Epithelial cell of prostate (primary cell): ENCODE measurements at places on chromosomes 12 and 14.

DNA sequence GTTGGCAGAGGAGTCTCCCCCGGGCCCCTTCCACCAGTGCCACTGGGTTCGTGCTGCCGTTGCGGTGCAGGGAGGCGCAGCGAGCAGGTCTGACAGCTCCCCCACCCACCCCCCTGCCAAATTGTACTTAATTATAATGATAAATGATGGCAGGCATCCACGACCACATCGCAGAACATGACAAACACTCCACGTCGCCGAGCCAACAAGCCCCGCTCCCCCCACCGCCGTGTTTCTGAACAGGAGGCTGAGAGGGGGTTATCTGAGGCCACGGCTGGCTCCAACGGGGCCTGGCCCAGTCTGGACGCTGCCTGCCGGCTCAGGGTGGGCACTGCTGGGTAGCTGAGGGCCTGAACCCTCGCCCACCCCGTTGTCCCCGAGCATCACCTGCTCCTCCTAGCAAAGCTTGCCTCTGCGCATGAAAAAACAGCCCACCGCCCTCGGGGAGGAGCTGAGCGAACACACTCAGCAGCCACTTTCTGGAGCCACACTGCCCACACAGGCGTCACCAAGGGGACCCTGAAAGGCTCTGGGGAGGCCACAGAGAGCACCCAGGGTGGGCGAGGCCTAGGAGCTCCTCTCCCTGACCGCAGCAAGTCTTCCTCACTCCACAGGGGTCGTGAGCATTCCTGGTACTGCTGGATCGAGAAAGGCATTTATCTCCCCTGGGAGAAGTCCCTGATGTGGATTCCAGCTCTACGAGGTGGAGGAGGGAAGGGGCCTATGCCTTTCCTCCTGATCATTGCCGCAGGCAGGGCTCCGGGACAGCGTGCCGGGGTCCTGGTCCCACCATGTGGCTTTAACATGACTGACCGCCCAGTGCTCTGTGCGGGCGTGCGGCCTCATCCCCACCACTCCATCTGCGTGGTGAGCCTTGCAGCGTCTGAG is 35.4 kb upstream of the DIO3 start:
- no peak for DNase-seq

DNA sequence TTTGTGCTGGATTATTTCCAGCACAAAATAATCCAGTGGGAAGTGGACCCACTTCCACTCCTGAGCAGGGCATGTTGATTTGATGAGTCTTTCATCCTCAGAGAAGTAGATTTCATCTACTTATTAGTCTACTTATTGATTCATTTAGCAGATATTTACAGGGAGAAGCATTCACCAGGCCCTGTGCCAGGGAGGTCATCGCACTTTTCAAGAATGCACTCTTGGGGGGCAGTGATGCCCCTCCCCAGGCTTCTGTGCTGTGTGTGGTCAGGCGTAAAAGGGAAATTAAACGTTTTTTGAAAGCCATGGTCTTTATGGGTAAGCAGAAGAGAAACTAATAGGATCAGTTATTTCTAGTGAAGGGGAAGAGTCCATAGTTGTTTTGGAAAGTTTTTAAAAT is 610.7 kb upstream of the TMEM132C start:
- DNase-seq, result no peak

GRCh38 chr12:56694161-56694560 is 6.1 kb upstream of the PTGES3 start:
- DNase-seq, result no peak

DNA sequence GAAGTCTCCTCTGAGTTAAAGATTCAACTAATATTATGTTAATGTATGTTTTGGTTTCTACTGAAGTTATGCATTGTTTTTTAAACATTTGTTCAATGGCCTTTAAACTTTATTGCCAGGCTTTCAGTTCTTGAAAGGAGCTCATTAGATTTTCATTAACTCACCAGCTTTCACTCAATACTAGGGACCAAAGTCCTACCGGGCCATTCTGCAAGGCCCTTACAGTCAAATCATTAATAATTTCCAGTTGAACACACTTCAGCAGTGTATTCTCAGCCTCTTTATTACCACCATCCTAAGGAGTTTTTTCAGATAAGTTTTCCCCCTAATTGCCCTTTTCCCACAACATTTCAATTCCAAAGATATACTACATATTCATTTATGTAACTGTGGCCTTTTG is 409.2 kb downstream of the DIO2 start:
- DNase-seq, result no peak

- DNase-seq, result no peak
These were observed 94.1 kb upstream of the BMP4 start for GRCh38 chr14:54050759-54051158.

DNA sequence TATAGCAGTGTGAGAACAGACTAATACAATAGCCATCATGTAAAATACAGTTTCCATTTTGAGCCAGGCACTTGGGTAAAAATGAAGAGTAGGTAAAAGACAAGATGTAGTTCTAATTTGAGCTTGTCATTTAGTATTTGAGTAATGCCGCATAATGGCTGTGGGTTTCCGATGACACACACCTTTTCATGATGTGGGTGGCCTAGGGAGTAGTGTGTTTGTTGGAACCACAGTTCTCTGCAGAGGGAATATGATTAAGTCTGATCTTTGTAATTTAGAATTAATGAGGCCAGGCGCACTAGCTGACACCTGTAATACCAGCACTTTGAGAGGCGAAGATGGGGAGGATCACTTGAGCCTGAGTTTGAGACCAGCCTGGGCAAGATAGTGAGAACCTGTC is 61.8 kb downstream of the RCOR1 start:
- DNase-seq, result no peak

DNA sequence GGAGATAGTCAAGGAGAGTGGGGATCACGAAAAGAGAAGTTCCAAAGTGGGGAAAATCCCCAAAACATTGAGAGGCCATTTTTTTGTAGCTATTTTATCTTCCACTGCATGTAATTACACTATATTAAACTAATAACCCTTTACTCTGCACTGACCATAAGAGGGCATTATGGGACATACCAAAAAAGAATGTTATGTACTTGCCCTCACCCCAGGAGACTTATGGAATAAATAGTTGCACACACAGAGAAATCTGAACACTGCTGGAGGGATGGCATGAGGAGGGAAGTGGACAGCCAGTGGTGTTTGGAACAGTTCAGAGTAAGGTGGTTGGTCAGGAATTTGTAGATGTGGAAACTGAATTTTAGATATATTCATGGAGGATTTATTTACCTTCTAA is 422.9 kb downstream of the SNAPC1 start:
- DNase-seq, result no peak

- no peak for DNase-seq
These were observed 165.9 kb upstream of the OTX2 start for GRCh38 chr14:56976211-56976610.

- DNase-seq, result no peak
These were observed 45.8 kb upstream of the ATP23 start for GRCh38 chr12:57895389-57896114.

DNA sequence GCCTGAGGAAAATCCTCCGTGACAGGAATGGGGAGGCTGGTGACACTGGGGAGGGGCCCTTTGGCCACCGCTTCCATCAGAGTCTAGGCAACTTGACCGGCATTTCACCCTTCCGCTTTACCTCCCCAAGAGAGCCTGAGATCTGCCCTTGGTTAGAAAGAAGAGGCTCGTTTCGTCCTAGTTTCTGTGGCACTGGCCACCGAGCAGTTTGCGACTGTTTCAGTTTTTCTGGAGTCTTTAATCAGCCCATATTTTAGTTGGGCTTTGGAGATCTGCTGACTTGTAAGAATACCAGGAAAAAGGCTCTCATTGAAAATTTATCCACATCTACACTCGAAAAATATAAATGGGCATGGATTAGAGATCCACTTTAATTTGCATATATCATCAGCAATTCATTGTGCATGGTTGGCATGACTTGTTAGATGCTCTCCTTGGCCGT is 414 bp upstream of the ANKS1B start:
- no peak for DNase-seq

DNA sequence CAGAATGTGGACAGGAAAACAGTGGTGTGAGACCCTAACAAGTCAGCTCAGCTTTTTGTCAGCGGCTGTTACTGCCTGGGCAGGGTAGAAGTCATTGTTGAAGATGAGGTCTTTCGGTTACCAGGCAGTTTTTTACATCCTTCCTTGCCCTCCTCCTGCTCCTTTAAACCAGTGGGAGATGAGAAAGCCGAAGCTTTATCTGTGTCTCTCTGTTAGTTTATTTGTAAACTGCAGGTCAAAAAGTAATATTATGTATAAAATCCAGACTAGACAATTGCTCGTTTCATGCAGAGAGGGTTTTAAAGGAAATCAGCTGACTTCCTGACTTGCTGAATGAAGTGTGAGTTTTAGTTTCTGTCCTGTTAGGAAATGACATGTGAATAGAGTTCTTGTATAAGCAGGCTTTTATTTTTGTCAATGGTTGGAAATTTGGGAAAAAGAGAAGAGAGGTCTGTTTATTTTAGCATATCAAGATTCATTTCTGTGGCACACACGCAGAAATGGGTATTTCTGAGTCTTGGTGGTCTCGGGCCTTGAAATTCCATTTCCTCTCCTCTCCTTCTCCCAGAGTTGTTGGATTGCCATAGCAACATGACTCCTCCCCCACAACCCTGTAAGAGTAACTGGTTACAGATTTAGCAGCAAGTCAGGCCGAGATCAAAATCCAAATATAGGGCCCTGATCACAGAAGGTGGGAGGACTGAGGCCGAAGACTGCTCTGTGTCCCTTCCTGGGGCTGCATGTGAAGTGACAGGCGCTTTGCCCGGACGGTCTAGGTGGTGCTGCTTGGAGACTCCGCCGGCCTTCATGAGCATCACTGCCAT is 60.8 kb downstream of the SAMD4A start:
- no peak for DNase-seq

DNA sequence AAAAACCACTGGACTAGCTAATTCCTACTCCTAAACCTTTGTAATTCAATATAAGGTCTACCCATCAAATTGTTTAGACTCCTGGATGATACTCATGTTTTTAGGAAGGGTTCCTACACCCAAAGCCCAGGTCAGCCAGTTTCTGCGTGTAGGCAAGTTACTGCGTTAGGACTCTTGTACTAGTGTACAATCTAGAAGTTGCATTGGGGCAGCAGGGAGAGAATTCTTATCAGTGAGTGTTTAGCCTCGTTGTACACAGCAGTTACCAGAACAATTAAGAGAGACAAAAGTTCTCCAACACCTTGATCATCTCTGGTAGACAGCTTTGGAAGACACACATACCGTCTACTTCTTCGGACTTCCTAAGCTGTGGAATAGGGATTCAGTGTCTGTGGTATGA is 29.2 kb downstream of the FBXL14 start:
- DNase-seq, result no peak

GRCh38 chr12:25677232-25677937 is 124.3 kb upstream of the LMNTD1 start:
- no peak for DNase-seq

DNA sequence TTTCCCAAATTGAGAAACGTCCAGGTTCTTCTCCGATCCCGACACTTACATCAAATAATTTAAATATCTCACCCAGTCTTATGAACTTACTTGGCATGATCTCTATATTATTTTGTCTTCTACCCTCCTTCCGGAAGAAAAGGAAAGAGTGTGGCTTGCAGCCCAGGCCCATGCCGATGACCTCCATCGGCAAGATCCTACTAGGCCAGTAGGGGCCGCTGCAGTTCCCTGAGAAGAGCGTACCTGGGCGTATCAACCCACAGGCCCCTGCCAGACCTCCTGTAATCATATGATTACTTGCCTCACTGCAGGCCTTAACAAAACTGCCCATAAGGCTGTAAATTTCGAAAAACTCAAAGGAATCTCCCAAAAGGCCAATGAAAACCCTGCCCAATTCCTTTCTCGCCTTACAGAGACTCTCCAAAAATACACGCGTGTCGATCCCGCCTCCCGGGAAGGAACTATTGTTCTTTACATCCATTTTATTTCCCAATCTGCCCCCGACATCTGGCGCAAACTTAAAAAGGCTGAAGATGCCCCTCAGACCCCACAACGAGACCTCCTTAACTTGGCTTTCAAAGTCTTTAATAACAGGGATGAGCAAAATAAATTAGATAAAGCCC is 69.6 kb downstream of the MOK start:
- DNase-seq, result peak; percentile 20

DNA sequence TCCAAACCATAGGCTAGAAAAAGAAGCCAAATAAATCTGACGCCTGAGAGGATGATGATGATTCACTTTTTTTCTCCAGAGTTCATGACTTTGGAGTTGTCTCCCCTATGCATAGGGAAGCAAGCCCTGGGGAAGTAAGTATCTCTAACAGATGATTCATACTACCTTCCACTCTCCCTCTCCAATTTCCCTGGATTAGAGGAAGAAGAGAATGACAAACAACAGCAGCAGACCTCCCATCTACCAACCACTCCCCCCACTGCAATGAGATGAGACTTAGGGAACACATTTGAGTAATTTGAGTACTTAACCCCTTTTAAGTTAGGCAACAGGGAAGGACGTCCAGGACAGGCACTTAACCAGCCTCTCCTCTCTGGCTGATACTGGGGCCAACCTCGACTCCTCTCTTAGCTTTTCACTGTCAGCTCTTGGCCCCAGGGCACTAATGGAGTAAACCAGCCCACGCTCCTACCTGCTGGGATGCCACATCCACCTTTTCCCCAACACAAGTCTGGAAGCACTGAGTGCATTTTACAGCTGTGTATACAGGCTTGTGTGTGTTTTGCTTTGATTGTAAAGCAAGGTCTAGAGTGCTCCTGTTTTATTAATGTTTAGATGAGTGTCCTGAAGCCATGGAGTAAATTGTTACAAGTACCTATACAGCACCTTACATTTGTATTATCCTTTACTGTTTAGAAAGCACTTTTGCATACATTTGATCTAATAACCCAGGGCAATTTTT is 180.7 kb downstream of the PHLDA1 start:
- DNase-seq, result peak; percentile 64

DNA sequence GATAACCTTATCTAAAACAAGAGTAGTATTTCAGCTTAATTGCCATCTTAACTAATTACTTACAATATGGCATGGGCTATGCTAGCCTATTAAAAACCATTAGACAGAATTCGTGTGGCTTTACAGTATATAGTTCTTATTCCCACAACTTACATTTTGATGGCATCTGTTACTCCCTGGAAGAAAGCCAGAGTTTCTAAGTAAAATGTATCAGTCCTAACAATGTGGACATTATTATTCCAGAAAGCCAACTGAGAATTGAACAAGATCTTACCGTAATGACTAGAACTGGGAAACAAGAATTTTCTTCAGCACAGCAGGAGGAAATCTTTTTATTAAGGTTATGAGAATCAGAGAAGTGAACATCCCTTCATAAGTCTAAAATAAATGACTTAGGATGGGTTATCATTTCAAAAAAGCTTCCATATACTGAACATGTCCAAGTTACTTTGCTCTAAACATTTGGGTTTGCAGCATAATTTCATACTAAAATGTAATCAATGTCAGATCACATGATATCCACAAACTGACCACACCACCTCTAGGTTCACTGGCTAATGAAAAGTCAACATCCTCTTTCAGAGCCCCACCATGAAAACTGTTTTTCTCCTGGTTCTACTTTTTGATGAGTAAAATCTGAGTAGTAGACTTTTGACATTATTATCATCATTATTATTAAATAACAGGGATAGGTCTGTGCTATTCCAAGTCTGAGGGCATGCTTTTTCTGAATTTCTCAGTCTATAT is 179.7 kb downstream of the SSPN start:
- no peak for DNase-seq

- DNase-seq, result no peak
These were observed 85.8 kb upstream of the BCAT1 start for GRCh38 chr12:25034676-25035075.
